ENCODE measurements at places on chromosomes 16 and 17. TPM values are rescaled to one million over a fixed set of nuclear protein-coding genes. Genes with fewer than 3 reads are reported as not detected.

- DNase-seq: no peak
Observed at GRCh38 chr17:3821101-3821500, 20.1 kb upstream of the ITGAE start.

DNA sequence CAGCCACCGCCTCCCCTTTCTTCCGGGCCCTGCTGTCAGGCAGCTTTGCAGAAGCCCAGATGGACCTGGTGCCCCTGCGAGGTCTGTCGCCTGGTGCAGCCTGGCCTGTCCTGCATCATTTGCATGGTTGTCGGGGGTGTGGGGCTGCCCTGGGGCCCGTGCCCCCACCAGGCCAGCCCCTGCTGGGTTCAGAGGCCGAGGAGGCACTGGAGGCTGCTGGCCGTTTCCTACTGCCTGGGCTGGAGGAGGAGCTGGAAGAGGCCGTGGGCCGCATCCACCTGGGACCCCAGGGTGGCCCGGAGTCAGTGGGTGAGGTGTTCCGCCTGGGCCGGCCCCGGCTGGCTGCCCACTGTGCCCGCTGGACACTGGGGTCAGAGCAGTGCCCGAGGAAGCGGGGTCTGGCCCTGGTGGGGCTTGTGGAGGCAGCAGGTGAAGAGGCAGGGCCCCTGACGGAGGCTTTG is 5.5 kb upstream of the TGFB1I1 start:
- DNase-seq: no peak

The LRRC37A gene
- total RNA-seq: 2.5 TPM

GRCh38 chr17:15947976-15948752 is 3.2 kb downstream of the ADORA2B start:
- DNase-seq: no peak

DNA sequence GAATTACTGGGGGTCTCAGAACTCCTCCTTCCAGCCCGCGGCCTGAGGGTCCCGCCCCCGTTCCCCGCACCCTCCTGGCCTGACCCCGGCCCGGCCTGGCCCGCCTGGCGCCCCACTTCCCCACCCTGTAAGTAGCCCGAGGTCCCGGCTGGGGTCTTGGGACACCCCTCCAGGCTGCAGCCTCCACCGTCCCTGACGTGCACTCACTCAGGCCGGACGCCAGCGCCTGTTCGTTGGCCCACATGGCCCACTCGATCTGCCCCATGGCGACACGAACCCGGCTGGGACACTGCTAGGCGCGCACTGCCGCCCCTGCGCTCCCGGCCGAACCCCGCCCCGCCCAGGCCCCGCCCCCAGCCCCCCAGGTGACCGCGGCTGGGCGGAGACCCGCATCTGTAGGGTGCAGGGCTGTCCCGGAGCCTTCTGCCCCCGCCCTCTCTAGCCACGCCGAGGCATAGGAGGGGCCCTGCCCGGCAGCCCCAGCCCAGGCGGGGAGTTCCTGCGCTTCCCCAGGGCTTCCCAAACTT is at the start of gene CYBA:
TSS of gene CYBA (minus strand) at position 305 of the 527 bp plus-strand sequence. CDS start at position 265, 40 bp downstream.
- no peak for DNase-seq

The OR4D1 gene
- total RNA-seq: not detected

The GPR142 gene
- not detected for total RNA-seq

- no peak for DNase-seq
Observed at GRCh38 chr17:70028978-70029767, 45.9 kb upstream of the KCNJ16 start.

The CD300A gene
- not detected for total RNA-seq

DNA sequence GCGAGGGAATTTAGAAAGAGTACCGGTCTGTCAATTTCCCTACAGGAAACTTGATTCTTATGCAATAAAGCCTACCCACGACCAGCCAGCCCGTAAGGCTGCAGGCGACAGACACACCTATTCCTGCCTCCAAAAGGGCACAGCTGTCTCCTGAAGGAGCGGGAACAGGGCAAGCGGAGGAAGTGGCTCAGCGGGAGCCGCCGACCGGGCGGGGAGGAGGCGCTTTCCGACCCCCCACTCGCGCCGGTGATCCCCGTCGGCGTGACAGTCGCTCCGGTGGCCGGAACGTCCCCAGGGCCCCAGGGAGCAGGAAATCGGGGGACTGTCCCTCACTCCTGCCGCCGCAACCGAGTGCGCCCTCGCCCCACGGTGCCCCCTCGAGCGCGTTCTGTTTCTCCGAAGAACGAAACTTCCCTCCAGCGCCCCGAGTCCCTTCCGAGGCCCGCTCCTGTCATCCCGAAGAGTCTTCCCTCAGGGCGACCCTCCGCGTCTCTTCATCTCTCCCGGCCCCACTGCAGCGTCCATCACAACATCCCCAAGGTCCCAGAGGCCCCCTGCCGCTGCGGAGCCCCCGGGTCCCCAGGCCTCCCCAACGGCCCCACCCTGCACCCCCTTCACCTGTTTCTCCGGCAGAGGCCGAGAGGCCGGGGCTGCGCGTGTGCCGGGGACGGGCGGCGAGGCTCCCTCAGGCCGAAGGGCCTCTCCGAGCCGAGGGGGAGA is 421 bp downstream of the STAT3 start:
- DNase-seq: no peak

The SRL gene
- total RNA-seq: not detected

DNA sequence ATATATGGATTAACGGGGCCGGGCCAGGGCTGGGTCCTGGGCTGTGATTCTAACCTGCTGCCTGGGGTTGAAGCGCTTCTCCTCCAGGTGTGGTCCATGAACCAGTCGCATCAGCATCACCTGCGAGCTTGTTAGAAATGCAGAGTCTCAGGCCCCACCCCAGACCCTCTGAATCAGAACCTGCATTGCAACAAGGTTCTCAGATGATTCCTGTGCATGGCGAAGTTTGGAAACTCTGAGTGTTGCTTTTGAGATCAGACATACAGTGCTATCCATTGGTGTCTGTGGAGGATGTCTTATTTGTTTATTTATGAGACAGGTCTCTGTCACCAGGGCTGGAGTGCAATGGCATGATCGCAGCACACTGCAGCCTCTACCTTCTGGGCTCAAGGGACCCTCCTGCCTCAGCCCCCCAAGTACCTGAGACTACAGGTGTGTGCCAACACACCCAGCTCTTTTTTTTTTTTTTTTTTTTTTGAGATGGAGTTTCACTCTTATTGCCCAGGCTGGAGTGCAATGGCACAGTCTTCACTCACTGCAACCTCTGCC is 99.8 kb downstream of the PITPNC1 start:
- no peak for DNase-seq

DNA sequence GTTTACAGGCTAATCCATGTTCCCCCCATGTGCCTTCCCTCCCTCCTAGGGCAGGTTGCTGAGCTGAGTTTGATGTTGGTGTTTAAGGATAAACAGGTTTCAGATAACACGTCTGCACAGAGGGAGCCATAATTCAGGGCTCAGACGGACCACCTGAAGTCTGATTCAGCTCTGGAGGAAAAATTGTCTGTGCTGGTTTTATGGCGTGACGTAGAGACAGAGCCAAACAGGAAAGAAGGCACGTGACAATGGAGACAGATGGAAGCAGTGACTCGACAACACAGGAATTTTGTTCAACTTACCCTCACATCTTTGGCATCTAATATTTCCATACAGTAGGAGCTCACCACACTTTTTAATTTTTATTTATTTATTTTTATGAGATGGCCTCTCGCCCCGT is 10.7 kb upstream of the USP10 start:
- DNase-seq: no peak

DNA sequence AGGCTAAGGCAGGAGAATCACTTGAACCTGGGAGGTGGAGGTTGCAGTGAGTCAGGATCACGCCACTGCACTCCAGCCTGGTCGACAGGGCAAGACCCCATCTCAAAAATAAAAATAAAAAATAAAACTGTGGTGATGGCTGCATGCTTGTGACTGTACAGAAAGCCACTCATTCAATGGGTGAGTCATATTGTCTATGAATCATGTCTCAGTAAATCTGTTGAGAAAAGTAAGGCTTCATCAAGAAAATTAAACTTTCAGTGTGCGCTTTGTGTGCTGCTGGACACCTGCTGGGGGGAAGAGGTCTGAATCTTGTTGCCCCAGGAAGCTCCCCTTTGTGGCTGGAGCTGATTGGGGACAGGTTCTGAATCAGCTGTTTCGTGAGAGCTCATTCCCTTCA is 11.3 kb downstream of the NUBP1 start:
- DNase-seq: peak; percentile 32

The CA4 gene
- not detected for total RNA-seq

DNA sequence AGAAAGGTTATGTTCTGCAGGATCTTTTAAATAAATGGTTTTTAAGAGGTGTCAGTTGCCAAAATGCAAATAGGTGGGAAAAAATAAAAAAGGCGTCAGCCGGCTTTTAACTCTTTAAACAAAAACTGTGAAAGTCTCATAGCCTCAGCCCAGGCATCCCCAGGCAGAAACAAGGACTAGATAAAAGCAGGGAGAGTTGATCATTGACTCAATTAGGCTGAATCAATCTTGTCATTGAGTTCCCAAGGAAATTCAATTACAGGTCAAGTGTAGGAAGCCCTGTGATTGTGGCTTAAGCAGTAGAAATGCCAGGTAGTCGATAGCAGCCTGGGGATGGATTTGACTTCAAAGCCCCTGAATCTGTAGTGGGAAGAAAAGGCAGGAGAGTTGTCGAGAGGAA is 30.8 kb upstream of the GUCY2D start:
- DNase-seq: no peak

DNA sequence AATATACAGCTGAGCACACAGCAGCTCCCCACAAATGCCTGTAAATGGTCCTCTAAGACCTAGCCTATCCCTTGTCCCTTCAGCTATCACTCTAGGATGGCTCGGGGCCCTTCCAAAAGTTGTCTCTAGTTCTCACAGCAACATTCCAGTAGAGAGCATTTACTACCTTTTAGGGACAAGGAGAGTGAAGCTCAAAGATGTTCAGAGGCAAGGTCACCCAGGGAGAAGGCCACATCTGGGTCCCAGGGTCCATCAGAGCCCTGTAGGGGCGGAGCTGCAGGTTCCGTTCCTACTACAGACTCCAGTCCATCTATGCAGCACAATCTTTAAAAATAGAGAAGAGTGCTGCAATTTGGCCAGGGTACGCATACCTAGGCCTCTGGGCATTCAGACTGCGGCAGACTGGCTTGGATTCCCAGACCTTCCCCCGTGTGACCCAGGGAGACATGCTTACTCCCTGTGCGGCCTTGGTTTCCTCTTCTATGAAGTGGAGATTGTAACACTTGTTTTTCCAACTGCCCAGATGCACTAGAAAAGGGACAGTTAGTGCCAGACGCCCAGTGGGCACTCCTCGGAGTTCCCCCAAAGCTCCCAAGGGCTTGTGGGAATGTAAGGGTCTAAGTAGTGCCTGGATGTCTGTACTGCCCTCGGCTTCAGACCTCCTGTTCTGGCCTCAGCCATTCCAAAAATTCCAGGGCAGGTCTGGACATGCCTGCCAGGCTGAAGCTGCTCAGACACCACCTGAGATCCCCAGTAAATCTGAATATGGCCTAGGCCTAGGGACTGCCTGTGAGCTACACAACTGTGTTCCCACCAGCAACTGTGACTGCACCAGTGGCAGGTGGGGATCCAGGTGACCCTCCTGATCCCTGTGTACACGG is 2.5 kb downstream of the SLC12A4 start:
- no peak for DNase-seq

DNA sequence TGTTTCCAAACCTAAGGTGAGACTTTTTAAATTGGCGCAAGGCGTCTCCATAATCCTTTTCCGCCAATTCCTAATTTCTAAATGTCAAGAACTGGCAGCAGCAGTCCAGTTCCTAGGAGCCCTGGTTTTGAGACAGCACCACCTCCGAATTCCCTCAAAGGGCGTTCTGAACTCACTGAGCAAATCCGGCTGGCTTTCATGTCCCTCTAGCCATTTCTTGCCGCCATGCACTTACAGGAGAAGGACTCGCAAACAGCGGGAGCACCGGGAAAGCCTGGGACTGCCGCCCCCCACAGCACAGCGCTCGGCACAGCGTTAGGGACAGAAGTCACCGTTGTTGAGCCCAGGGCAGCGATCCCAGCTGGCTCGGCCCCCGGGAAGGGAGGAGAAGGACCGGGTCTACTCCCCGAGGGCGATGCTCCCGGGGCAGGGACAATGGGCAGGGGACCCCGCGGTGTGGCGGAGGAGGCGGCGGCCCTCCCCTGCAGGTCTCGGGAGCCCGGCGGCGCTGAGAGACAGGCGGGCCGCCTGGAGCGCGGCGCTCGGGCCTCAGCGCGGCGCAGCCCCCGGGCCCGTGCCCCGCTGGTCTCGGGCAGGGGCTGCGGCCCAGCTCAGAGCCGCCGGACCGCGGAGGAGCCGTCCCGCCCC is 545 bp downstream of the ARHGAP17 start:
- peak; percentile 36 for DNase-seq

DNA sequence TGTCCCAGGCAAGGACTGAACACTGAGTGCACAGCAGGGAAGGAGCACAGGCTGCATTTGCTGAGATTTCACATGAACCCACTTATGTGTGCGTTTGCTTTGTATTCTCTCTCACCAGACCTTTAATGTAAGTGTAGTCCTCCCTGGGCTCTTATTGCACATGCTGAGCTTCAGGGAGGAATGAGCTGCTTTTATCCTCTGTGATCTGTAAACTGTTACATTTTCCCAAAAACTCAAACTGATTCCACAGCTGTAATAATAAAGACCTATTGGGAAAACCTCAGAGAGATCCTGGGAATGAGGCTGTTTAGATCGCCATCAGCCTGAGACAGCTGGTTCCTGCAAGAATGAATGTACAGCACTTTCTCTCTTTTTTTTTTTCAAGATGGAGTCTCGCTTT is 53.6 kb upstream of the ADORA2B start:
- DNase-seq: no peak

The MT1G gene
- total RNA-seq: not detected

- DNase-seq: no peak
Observed at GRCh38 chr17:59357219-59357697, 25.8 kb downstream of the YPEL2 start.

DNA sequence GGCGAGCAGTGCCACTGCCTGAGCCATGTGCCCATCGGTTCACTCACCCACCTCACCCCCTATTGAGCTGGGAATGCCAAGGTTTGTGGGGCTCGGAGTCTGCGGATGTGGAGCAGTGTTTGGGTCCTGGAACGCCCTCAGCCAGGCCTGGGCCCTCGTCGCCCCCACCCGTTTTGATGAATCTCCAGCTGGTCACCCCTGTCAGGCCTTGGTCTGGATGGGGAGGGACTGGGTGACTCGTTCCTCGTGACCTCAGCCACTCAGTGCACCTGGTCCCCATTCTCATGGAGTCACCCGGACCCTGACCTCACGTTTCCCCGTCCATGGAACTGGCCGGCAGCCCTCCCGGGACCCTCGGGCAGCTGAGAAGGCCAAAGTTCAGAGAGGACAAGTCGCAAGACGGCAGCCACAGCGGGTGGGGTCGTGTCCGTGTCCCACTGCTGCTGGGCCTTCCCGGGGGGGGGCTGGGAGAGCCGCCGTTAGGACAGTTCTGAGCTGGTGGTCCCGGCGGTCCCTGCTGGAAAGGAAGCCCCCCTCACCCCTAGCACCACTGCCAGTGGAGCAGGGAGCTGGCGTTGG is 23.2 kb downstream of the GSE1 start:
- no peak for DNase-seq
